ENCODE measurements at places on chromosomes 3 and 15.

DNA sequence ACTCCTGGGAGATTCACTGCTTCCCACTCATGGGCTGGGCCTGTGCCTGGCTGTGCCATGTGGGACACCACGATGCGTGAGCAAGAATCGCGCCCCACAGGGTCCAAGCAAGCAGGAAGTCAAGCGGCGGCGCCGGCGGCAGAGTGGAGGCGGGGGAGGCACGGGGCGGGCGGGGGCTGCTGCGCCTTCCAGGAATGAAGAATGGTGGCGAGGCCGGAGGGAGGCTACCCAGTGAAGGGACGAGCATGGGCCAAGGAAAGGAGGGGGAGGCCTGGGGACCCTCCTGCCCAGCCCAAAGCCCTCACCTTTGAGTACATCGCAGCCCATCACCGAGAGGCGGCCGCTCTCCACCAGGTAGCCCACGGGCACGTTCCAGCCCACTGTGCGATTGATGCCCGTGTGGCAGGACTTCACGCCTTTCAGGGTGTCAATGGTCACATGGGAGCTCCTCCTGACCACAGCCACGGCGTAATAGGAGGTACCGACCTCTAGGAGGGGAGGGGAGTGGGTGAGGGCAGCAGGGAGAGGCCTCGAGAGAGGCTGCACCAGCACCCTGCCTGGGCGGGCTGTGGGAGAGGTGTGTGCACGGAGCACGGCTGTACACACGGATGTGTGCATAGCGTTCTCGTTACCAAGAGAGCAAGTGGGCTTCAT, 5.5 kb downstream of the MELTF start:
- no peak for DNase-seq

DNA sequence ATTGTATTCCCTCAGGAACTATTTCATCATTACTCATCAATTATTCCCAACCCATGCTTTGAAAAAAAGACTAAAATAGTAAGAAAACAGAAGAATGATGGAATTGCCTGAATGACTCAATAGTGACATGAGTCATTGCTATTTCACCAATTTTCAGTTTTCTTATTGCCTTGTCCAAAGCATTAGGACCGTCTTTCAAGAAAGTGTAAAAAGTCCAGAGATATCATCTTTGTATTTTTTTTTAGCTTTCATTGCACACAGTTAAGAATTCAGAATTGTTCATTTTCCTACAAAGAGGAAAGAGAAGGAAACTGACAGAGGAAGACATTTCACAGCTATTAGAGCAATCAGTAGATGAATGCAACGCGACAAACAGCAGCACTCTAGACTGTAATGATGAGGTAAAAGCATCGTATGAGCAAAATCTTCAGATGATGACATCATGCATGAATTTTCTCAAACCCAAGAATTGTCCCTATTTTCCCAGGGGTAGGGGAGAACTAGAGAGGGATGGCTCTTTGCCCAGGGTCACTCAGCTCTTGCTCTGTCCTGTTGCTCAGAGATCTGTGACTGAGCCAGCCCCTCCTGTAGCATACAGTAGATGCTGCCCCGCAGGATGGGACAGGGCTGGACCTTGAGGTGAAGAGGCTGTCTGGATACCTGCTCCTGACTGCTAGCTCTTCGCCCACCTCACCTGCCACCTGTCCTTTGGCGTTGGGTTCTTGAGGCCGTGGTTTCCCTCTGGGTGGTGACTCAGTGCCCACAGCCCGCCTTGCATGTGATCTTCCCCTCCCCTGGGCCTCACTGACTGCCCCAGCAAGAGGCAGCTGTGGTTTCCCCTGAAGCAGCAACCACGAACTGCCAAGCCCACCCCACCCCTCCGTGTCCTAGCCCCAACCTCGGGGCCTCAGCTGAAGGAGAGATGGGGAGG, 84.8 kb downstream of the PPCDC start:
- peak; percentile 80 for DNase-seq

DNA sequence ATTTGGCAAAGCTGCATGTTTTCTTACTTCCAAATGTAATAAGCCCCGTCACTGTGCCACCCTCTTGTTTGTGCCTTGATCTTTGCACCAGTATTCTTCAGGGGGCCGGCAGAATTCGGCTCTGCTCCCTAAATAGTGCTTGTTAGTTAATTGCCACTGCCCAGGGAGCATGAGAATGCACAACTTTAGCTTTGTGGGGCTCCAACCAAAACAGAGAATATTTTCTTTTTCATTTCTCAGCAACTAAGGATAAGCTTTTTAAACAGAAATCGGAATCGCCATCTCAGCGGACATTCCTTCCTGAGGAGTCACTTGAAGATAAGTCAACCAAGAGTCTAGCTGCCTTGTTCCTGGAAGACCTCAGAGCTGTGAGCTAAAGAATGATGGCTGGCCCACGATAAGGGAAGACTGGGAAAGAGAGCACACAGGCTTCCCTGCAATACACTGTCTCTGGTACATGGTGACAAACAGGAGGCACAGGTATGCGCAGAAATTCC, 106.0 kb downstream of the LRIG1 start:
- DNase-seq: no peak

DNA sequence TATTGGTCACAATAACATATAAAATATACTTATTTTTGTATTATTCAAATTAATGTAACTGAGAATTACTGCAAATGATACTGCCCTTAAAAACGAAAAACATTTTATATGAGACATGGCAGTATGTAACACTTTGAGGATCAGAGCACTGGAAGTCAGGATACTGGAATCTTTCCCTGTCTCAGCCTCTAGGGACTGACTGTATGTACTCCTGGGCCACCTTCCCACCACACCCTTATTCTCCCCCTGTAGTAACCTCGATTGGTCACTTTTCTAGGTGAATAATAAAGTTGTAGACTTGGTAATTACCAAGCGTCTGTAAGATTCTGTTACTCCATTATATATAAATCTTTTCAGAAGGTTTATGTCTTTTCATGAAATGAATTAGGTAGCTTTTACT, 43.0 kb downstream of the LRRC49 start:
- DNase-seq: no peak

DNA sequence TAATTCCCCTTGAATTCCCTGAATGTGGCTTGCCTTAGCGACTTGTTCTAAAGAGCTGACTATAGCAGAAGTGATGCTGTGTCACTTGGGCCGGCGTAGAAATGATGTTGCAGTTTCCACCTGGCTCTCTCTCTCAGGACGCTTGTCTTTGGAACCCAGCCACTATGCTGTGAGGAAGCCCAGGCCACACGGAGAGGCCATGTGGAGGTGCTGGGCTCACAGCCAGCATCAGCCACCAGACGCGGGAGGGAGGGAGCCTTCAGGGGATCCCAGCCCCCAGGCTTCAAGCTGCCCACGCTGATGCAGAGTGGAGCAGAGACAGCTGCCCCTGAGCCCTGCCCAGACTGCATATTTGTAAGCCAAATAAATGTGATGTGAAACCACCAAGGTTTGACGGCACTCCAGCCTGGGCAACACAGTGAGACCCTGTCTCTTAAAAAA, 18.6 kb downstream of the RNU5B-1 start:
- peak; percentile 46 for DNase-seq

- no peak for DNase-seq
These were observed 39.2 kb downstream of the MBNL1 start for GRCh38 chr3:152307829-152308474.

- DNase-seq: no peak
These were observed 28.4 kb upstream of the IFT57 start for GRCh38 chr3:108250626-108251025.

DNA sequence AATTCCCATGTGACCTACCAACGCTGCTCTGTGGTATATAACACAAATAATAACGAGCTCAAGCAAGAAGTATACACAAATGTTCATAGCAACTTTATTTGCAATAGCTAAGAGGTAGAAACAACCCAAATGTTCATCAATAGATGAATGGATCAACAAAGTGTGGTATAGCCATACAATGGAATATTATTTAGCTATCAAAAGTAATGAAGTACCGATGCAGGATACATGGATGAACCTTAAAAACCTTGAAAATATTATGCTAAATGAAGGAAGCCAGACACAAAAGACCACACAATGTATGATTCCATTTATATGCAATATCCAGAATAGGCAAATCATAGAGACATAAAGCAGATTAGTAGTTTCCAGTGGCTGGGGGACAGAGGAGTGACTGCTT, 15.6 kb upstream of the FEM1B start:
- DNase-seq: no peak

DNA sequence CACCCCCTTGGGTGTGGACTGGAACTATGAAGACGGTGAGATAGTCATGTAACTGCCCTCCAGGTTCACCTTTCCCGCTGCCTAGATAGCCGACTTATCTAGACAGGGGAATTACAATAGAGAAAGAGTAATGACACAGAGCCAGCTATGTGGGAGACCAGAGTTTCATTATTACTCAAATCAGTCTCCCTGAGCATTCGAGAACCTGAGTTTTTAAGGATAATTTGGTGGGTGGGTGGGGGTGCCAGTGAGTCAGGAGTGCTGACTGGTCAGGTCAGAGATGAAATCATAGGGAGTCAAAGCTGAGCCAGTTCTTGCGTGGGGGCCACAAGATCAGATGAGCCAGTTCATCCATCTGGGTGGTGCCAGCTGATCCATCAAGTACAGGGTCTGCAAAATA, 19.7 kb upstream of the DNAJC19 start:
- DNase-seq: no peak

DNA sequence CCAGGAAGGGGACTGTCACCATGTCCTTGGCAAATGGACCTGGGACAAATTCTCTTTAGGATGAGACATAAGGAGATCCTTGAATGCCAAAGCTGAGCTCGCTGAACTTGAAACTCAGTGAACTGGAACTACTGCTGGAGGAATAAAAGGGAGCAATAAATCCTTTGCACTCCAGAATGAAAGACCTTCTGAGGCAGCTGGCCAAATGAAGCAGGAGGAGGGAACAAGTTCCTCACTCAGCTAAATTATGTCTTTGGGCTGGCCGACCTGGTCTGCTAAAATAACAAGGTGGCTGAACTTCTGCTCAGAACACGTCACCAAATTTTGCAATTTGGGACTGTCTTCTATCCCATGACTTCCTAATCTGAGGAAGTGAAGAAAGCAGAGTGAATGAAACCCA, 314.7 kb downstream of the LPP start:
- DNase-seq: peak; percentile 9

- no peak for DNase-seq
These were observed 62.1 kb downstream of the CORO2B start for GRCh38 chr15:68640791-68641331.

Measured in skeletal muscle cell (primary cell).